Activated CD4-positive, alpha-beta T cell treated with anti-CD3 and anti-CD28 coated beads, Interleukin-2, amount 50 U/mL, for 24 hours (primary cell): ENCODE measurements at places on chromosomes 2 and 18.

- DNase-seq = no peak
Observed at GRCh38 chr18:57469884-57470283, 34.7 kb downstream of the ONECUT2 start.

- DNase-seq = no peak
Observed at GRCh38 chr2:137168552-137168951, 403.2 kb downstream of the THSD7B start.

DNA sequence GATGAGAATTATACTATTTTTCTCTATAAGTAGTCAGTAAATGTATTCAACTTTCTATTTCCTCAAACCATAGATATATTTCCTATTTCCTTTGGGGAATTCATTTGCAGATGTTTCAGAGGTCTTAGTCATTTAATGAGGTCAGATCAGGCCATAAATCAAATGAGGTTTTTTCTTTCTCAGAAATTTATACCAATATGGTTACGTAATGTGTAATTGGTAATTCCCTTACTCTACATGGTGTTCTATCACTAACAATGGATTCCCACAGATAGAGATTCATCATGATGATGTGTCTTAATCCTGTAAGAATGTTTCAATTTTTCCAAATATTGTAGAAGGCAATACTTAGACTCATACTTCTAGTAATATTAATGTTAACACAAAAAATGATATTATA lies 108.0 kb downstream of the DPP4 start:
- DNase-seq = no peak

- DNase-seq = no peak
Observed at GRCh38 chr2:11534746-11535484, 1.1 kb downstream of the GREB1 start.

GRCh38 chr2:64581777-64582539 lies 57.8 kb downstream of the AFTPH start:
- no peak for DNase-seq

GRCh38 chr2:168032091-168032490 lies 215.3 kb downstream of the STK39 start:
- DNase-seq = no peak

GRCh38 chr2:65437392-65438135 lies 5.2 kb upstream of the SPRED2 start:
- DNase-seq = no peak

DNA sequence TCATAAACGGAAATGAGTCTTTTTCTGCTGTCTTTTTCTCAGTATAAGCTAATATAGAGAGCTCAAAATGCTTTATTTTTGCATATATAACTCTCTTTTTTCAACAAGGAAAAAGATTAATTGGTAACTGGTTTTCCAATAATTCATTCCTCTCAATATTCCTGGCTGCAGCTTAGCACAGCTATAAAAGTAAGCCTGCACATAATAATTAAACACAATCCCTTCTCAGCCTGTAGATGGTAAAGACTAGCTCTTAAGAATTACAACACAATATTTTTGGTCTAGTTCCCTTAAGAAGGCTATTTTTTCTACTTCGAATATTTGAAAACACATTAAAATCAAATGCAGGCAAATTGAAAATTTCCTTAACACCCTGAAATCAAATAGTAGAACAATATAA lies 258.0 kb downstream of the DOK6 start:
- DNase-seq = no peak

DNA sequence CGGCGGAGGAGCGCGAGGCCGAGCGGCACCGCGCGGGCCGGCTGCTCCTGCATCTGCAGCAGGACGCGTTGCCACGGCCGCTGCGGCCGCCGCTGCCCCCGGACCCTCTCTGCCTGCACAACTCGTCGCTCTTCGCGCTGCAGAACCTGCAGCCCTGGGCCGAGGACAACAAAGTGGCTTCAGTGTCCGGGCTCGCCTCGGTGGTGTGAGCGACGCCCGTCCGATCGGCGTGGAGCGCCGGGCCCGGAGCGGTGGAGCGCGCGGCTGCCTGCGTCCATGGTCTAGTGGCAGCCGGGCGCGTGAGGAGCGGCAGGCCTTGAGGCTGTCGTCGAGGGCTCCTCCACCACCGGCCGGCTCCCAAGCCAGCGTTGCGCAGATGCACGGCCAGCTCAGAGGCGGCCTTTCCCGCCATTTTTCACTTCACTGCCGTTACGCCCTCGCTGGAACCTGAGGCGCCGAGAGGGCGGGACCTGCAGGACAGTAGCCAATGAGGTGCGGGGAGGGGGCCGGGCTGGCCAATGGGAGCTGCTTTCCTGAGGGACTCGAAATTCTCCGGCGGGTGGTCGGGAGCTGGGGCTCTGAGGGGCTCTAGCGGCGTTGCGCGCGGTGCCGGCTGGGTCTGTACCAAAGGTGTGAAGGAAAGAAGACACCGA lies 1.9 kb downstream of the TLX2 start:
- peak; percentile 49 for DNase-seq

GRCh38 chr2:100064592-100065428 lies 77.6 kb downstream of the AFF3 start:
- no peak for DNase-seq

DNA sequence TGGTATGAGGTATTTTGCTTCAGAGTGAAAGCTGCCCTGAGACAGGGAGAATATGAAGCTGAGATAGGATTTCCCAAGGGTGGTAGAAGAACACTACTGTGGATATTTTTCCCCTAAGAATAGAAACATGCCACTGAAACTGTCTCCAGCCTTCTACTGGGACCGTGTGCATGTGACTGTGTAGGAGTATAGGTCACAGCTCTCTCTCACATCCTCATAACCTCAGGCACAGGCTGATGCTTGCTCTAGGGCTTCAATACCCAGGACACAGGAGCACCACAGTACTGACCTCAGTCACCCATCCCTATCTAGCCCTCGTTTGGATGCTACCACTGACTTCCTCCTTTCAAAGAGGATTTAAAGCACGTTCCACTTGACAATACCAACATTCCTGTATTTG lies 67.2 kb downstream of the REV1 start:
- no peak for DNase-seq

DNA sequence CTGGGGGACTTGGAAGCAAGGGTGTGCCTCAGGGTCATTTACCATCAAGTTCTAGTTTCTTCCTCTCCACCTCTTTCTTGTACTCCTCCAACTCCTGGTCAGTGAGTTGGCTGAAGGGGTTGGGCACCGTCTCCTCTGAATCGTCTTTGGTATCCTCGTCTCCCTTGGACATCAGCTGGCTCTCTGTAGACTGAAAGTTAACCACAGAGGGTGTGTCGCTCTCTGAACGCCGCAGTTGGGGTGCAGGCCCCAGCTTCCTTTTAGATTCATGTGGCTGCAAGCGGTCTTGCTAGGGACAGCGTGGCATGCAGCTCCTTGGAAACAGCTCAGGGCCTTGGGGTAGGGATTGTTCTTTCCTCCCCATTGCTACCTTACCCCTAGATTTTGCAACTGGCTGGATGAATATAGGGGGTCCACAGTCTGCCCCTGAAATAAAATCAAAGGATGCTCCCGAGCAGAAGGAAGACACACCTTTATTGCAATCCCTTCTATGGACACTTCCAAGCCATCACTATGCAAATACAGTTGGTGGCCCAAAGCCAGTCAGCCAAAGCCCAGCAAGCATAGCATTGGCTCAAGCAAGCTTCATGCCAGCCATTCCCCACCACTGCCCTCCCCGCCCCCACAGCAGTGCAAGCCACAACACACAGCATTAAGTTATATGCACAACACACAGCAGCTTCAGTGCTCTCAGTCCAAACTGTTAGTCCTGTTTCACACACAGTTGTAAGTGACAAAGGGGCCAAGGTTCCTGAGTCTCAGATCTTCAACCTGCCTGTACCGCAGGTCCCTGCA lies 93.2 kb downstream of the ADD2 start:
- DNase-seq = no peak

GRCh38 chr2:19829672-19830071 lies 72.1 kb downstream of the TTC32 start:
- DNase-seq = no peak

DNA sequence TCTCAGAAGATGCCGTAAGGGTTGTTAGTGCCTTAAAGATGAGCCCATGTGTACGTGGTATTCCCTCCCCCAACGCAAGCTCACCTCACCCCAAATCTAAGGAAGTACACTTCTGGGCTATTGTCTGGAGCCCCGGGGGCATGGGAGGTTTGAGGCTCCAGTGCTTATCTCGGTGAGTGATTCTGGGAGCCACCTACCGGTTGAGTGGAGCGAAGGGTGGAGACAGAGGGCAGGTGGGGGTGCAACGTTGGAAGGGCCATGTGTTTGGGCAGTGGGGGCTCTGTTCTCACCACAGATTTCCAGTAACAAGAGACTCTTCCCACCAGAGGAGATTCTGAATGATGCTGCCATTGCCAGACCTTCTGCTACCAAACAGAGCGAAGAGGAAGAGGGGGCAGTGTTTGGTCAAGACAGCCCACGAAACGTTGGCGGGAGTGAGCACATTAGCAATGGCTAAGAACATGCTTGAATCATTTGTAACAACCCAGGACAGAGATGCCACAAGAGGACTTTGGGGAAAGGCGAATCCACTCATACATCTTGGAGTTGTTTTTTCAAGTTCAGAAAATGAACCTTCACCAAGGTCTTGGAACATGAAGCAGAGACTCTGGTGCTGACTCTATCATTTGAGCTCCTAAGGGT lies 38.7 kb downstream of the TWIST2 start:
- no peak for DNase-seq

GRCh38 chr2:241551599-241551997 lies 6.9 kb upstream of the BOK start:
- no peak for DNase-seq

GRCh38 chr2:230956827-230957755 lies 32.0 kb upstream of the GPR55 start:
- DNase-seq = no peak

DNA sequence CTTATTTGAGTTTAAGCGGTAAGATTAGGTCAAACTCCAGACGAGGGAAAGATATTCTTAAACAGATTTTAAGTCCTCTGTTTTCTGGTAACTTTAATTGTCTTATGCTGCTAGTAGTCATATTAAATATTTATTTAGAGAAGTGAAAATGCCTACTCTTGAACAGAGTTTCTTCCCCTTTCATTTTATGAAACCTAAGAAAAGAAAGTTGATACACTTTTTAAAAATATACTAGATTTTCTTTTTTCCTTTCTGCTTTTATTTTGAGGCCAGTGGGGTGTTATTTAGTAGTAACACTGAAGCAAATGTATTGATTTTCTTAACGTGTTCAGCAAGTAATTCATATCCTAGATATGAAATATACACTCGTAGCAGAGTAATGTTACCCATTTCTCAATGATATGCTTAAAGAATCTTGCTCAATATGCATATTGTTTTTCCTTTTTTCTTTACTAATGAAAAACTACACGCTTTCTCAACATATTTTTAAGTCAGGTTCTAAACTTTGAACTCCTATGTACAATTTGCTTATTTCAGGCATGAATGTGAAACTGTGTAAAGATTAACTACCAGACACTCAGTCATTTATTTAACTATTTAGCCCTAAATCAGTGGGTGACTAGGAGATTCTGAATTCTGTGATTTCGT lies 691 bp downstream of the KYNU start:
- no peak for DNase-seq

- no peak for DNase-seq
Observed at GRCh38 chr2:62144689-62145477, 51.0 kb upstream of the B3GNT2 start.

DNA sequence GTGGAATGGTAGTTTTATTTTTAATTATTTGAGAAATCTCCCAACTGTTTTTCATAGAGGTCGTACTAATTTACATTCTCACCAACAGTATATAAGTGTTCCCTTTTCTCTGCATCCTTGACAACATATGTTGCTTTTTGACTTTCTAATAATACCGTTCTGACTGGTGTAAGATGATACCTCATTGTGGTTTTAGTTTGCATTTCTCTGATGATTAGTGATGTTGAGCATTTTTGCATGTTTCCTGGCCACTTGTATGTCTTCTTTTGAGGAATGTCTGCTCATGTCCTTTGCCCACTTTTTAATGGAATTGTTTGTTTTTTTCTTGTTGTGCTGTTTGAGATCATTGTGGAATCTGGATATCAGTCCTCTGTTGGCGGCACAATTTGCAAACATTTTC lies 242.5 kb downstream of the ZNF521 start:
- no peak for DNase-seq

GRCh38 chr2:100034431-100034830 lies 108.0 kb downstream of the AFF3 start:
- DNase-seq = no peak

GRCh38 chr2:63755216-63755615 lies 86.5 kb upstream of the UGP2 start:
- no peak for DNase-seq

- DNase-seq = no peak
Observed at GRCh38 chr2:402721-403120, 114.8 kb upstream of the ALKAL2 start.

DNA sequence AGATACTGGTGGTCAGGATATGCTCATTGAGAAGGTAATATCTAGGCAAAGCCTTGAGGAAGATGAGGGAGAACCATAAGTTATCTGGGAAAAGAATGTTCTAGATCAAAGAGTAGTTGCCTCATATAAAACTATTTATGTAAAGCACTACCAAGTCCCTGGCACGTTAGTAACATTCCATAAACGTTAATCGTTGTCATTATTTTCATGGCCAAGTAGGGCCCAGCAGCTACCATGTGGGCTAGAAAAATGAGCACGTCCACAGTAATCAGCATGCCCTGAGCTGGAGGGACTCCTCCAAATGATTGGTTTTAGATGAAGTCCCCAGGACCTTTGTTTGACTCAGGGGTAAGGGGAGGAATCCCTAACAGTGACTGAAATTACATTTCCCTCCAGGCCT lies 32.7 kb upstream of the AFTPH start:
- no peak for DNase-seq

DNA sequence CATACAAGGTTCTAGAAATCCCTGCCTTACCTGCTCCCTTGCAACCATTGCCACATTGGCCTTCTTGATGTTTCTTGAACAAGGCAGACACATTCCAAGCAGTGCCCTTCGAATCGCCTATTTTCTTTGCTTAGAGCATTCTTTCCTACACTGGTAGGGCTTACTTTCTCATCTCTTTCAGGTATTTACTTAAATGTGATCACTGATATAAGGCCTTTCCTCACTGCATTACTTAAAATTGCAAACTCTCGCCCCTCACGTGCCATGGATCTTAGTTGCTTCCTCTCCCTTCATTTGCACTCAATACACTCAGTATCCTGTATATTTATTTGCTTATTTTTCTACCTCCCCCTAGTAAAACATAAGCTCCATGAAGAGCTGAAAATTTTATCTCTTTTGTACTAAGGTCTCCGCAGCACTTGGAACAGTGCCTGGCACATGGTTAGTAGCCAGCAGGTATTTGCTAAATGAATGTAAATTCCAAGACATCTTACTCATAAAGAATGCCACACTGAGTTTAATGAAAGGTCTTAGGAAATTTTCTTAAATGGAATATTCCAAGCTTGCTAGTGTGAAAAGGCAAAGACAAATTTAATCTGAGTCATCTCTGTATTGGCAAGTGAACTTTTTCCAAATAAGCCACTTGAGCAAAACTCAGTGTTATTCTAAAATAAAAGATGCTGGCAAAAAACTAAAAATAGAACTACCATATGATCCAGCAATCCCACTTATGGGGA lies 42.4 kb upstream of the FIGN start:
- DNase-seq = no peak

- no peak for DNase-seq
Observed at GRCh38 chr2:113098532-113098931, 28.9 kb upstream of the IL1RN start.

- DNase-seq = no peak
Observed at GRCh38 chr2:203886661-203887151, 19.1 kb downstream of the CTLA4 start.
